ENCODE measurements at places on chromosomes 7 and 10.

- DNase-seq, result no peak
Measured at GRCh38 chr10:29228562-29228961, 60.3 kb upstream of the LYZL1 start.

DNA sequence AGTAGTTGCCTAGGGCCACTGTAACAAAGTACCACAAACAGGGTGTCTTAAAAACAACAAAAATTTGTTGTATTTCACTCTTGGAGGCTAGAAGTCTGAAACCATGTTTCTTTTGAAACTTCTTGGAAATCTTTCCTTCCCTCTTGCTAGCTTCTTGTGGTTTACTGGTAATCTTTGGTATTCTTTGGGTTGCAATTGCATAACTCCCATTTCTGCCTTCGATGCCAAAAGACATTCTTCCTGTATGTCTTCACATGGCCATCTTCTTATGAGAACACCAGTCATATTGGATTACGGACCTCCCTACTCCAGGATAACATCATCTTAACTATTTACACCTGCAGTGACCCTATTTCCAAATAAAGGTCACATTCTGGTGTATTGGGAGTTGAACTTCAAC is 357.4 kb downstream of the PPP1R3A start:
- no peak for DNase-seq

DNA sequence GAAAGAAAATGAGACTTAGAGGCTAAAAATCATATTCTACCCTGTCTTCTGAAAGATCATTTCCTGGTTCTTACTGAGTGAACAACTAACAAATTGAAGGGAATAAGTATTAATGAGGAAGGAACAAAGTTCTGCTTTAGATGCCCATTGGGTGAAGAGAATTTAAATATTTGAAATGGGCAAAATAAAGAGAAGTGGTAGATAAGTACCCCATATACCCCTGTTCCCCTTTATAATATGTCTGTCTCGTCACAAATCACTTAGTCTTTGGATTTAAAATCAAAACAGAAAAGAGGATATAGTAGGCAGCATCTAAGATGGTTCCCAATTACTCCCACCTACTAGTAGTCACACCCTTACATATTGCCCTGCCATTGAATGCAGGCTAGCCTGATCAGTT is 13.2 kb downstream of the TES start:
- DNase-seq, result no peak

GRCh38 chr7:111690364-111691111 is 128.2 kb upstream of the IMMP2L start:
- no peak for DNase-seq

GRCh38 chr10:44394696-44395381 is 9.9 kb upstream of the CXCL12 start:
- no peak for DNase-seq

GRCh38 chr10:119406601-119407253 is 135.8 kb downstream of the RGS10 start:
- no peak for DNase-seq

DNA sequence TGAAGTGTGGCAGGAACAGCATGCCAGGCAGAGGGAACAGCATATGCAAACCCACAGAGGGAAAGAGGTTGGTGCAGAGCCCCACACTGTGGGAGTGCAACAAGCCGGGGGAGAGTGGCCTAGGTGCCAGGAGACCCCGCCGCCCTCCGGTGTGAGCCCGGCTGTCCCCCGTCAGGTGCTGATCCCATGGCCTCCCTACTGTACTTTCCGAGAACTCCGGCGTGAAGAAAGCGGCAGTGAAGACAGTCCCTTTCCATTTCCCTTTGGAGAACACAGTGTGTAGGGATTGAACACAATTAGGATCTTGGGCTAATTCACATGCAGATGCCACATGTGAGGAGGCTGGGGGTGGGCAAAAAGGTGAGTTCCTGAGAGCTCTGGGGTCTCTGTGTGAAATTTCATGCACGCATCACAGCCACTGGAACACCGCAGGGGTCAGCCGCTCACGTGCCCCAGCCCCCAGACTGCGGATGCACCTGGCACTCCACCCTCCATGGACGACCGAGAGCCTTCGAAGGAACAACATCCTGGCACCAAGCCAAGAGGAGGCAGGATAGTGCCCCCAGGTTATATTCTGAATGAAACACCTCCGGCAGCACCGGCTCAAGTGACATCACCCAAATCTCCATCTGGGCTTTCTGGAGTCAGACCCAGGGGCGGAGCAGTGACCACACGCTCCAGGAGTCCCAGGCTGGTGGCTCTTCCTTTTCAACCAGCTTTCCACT is 82.1 kb upstream of the PPP2R2D start:
- DNase-seq, result peak; percentile 21

DNA sequence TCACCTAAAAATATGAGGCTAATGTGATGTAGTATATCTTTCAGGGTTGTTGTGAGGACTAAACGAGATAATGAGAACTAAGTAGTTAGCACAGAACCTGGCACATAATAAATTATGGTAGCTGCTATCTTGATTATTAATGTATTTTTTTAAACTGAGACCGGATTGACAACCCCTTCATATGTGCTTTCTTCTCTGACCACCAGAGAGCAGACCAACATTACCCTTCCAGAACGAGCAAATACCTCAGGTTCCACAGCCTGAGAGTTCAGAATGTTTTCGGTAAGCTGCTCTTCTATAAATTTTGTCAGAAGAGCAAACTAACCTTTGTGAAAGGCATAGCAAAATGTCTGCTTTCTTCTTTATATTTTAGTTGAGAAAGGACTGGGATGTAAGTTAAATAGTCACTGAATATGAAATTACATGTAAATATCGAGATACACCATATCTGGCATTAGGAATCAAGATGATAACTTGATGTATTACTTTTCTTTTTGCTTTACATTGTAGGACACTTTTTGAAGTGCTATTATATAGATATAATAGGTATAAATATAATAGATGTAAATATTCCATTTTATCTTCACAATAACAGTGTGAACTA is 13.6 kb upstream of the BPGM start:
- no peak for DNase-seq

DNA sequence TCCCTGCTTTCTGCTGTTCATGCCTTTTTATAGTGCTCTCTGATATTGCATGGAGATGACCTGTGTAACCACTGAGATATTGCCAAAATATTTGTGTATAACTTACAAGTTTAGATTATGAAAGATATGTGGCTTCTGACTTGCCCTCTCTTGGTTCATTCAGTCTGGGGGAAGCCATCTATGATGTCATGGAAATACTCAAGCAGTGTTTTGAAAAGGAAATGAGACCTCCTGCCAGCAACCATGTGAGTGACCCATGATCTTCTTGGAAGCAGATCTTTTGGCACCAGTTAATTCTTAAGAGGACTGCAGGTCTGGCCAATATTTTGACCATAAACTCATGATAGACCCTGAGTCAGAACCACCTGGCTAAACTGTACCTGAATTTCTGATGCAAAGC is 183.0 kb downstream of the THSD7A start:
- DNase-seq, result no peak

GRCh38 chr7:124918662-124919061 is 11.0 kb downstream of the POT1 start:
- no peak for DNase-seq

DNA sequence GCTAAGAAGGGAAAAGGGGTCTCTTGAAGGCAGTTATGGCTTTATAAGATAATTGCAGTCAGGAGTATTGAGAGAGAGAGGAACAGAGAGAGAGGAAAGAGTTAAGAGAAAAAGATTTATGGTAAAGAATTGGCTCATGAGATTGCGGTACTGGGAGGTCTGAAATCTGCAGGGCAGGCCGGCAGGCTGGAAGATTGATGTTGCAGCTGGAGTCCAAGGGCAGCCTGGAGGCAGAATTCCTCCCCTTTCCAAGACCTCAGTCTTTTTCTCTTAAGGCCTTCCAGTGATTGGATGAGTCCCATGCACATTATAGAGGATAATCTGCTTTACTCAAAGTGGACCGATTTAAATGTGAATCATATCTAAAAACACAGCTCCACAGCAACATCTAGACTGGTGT is 68.4 kb downstream of the HACD1 start:
- no peak for DNase-seq

DNA sequence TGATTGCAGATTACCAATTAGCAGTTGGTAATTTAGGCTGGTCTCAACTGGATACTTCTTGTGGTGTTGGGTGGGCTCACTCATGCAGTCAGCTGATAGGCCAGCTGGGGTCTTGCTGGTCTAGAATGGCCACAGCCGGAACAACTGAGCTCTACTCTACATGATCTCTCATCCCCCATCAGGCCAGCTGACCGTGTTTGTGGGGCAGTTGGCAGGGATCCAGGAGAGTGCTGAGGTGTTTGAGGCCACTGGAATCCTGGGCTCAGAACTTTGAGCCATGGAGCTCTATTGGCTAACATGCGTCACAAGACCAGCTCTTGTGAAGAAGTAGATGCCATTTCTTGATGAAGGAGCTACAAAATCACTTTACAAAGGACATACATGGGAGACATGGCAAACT is 242.4 kb downstream of the GFRA1 start:
- no peak for DNase-seq

- no peak for DNase-seq
Measured at GRCh38 chr7:114354306-114354705, 60.3 kb upstream of the FOXP2 start.

Measured in ascending aorta (tissue), 2 donors.